ENCODE measurements at places on chromosomes 6 and 20.

- peak; percentile 81 for DNase-seq
These were observed 264.3 kb upstream of the PLN start for GRCh38 chr6:118283766-118284165.

DNA sequence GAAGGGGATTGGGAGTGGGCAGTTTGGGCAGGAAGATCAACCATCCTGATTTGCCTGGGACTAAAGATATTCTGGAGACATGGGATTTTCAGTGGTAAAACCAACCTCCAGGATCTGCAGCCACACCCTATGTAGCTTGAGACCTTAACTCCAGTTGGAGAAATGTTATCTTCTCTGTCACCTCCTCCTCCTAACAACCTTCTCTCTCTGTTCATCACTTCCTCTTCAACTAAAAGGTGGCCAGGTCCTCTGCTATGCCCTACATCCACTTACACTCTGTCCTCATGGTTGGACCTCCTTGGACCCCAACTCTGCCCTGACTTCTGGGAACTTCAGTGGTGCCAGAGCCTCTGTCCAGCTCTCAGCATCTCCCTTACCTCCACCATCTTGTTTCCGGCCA is 42.0 kb upstream of the SLC9A8 start:
- DNase-seq, result no peak

DNA sequence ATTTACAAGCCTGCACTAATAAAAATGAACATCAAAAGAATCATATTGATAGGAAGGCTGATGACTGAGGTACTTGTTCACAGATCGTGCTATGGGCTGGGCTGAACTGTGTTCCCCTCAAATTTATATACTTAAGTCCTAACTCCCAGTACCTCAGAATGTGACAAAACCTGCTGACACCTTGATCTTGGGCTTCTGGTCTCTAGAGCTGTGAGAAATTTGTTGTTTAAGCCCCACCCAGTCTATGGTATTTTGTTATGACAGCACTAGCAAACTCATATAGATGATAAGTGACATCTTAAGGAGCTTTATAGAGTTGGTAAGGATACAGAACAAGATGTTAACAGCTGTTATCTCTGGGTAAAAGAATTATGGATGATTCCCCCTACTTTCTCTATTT is 13.8 kb downstream of the UBE2V1 start:
- no peak for DNase-seq

GRCh38 chr6:112235956-112236355 is 18.4 kb downstream of the LAMA4 start:
- DNase-seq, result peak; percentile 89

DNA sequence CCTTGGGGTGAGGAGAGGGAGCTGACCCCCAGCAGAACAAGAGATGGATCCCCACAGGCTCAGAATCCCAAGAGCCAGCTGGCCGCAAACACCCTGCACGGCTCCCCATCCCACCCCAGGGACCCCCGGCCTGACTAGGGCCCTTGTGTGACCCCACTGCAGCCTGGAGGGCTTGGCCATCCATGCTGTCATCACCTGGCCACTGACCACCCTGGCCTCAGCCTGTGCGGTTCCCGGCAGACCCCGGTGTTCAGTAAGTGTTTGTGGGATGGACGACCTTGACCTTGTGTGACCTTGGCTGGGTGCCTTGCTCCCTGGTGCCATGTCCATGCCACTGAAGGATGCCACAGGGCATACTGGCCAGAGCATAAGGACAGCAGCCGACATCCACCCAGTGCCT is 328.3 kb downstream of the TAF4 start:
- no peak for DNase-seq

GRCh38 chr6:111113336-111114086 is 26.2 kb downstream of the SLC16A10 start:
- DNase-seq, result peak; percentile 83

DNA sequence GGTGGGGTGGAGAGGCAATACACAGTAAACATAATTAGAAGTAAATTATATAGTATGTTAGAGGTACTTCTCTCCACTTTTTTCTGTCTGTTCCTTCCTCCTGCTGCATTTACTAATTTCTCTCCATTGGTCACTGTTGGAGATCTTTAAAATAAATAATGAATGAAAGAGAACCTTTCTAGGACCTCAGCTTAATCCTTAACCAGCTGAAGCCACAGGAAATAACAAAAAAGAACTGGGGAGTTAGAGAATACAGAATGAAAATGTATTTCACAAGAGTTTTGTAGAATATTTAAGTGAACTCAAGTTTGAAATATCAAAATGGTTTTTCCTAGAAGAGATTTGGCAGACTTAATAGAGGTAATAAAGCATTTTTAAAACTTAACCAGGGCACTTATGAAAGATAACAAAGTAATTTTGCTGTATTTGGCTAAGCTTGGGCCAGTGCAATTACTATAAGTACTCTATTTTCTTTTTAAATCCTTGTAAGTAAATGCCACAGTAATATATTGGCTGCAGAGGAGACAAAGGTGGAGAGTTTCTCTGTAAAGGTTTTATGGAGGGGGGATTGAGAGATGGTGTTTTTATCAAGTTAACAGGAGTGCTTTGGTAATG is 405.0 kb downstream of the CDKAL1 start:
- DNase-seq, result no peak

DNA sequence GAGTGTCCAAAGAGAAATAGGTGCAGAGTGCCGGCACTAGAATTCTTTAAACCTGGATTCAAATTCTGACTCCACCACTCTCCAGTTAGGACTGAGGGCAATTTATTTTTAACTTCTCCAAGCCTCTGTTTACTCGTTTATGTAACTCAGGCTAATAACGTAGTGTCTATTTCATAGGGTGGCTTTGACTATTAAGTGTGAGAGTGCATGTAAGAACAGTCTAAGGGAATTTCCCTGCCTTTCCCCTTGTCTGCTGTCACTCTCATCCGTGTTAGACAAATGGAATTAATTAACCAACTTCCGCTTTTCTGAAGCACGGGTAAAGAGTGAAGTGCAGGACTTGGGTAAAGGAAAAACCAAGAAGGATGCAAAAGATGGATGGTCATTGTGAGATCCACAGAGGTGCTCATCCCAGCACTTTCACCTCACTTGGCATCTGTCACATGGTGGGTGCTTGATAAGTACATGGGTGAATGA is 4.1 kb upstream of the ZKSCAN8 start:
- DNase-seq, result peak; percentile 33
